A673 (cell line): ENCODE measurements at places on chromosomes 6 and 20.

GRCh38 chr6:24255676-24256075, 102.2 kb downstream of the DCDC2 start:
- DNase-seq = no peak

GRCh38 chr6:35967076-35967774, 46.3 kb upstream of the SRPK1 start:
- DNase-seq = no peak

GRCh38 chr20:37305079-37305478, 15.6 kb downstream of the MANBAL start:
- no peak for DNase-seq

DNA sequence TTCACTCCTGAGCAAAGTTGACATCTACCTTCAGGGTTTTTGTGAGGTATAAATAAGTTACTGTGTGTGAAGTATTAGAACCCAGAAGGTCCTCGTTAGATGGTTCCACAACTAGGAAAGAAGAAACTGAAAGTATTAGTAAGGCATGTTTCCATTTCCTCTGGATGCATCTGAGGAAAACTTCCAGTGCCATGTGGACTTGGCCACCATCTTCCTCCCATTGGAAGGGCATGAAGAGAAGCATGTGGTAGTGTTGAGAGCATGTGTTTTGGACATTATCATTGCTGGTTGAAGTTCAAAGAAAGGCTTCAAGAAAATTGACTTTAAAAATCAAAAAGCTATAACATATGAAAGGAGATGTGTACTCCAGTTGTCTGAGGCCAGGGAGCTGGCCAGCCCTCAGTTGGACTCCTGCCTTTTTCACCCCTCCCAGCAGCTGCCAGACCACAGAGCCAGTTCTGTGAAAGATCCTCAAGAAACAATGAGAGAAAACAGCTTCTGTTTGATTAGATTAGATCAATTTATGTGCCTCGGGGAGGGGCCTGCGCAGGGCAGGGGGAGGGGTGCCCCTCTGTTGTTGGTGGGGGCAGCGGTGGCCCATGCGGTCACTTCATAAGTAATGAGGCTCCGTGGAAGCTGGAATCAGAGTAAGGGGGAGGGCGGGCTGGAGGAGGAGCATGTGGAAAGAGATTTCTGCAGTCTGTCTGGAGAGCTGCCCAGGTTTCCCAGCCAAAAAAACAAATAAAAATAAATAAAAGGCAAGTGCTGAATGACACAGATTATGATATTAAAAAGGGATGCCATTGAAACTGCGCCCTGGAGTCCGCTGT, 154.0 kb downstream of the JARID2 start:
- peak; percentile 60 for DNase-seq

GRCh38 chr6:16592223-16592911, 168.9 kb downstream of the ATXN1 start:
- no peak for DNase-seq

GRCh38 chr6:56970849-56971248, 15.9 kb downstream of the BEND6 start:
- no peak for DNase-seq

- no peak for DNase-seq
Observed at GRCh38 chr6:153058909-153059308, 56.4 kb upstream of the MTRF1L start.

DNA sequence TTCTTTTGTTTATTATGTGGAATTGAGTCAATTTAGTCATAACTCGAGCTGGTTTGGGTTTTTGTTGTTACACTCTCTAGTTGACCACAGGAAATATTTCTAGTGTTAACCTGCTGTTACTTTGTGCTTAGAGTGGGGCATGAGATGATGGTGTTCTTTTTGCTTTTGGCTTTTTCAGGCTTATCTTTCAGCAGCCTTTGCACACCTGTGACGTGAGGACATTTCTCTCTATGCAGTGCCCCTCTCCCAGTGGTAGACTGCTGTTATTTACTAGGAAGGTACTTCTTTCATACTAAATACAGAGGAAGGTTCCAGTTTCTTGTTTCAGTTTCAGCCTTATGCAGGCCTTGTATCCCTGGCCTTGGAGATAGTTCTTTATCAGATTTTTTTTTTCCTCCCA, 766.8 kb upstream of the MAN1A1 start:
- DNase-seq = no peak

DNA sequence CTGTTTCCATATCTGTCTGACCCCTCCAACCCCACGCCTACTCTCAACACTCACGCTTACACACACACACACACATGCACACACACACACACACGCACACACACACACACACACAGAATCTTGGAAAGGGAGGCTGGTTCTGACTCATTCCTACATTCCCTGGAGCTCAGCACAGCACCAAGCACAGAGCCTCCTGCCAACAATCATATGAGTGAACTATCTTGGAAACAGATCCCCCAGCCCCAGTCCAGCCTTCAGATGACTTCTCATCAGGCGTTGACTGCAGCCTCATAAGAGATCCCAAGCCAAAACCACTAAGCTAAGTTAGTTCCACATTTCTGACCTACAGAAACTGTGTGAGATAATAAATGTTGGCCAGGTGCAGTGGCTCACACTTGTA, 14.1 kb upstream of the HCK start:
- DNase-seq = no peak

- DNase-seq = no peak
Observed at GRCh38 chr6:33875141-33875581, 71.4 kb upstream of the MLN start.

GRCh38 chr20:62370115-62370806, 3.1 kb upstream of the LAMA5 start:
- DNase-seq = no peak

- no peak for DNase-seq
Observed at GRCh38 chr6:43742285-43742684, 27.7 kb upstream of the VEGFA start.

GRCh38 chr6:30689985-30690384, 799 bp downstream of the NRM start:
- DNase-seq = no peak

- DNase-seq = no peak
Observed at GRCh38 chr20:23190557-23190956, 104.4 kb upstream of the CD93 start.

- DNase-seq = peak; percentile 64
Observed at GRCh38 chr6:163355426-163355991, 59.0 kb upstream of the QKI start.

- no peak for DNase-seq
Observed at GRCh38 chr20:62350629-62351422, 16.3 kb downstream of the LAMA5 start.

GRCh38 chr20:61271312-61272231, 19.5 kb downstream of the CDH4 start:
- peak; percentile 80 for DNase-seq

GRCh38 chr20:44025756-44026155, 111.1 kb downstream of the TOX2 start:
- no peak for DNase-seq

- peak; percentile 78 for DNase-seq
Observed at GRCh38 chr20:2872459-2873009, 747 bp upstream of the PTPRA start.

DNA sequence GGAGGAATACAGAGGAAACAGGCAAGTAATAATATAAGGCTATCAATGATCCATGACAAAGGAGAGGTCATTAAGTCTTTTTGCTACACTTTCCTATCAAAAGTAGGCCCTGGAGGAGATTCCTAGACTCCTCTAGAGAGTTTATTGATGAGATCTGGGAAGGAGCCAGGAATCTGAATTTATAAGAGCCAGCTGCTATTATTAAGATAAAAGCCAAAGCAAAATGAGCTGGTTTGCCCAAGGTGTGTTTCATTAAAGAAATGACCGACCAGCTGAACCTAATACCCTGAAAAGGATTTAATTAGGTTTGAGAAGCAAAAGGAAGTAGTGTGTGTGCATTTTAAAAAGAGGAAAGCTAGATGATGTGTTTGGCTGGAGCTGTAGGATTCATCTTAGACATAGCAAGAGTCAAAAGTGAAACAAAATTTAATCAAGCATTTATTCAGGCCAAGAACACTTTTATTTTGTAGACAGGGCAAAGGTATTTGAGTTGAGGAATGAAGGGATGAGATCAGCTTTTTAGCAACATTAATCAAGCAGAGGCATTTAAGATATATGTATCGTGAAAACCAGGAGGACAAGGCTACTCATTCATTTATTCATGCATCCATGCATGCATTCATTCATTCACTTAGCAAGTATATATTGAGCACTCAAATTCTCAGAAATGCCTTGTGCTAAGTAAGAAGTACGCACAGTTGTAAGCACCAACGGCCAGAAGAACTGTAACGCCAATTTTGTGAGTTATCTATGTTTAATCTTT, 43.5 kb upstream of the SCAF8 start:
- no peak for DNase-seq
